Placental epithelial cell (primary cell): ENCODE measurements at places on chromosomes 7 and 10. TPM values are rescaled to one million over a fixed set of nuclear protein-coding genes. Genes with fewer than 3 reads are reported as not detected.

RBM17 gene
- total RNA-seq, result 27.7 and 52.6 TPM in 2 replicates

MINPP1 gene
- total RNA-seq, result 18.8 and 23.6 TPM in 2 replicates

MYL10 gene
- total RNA-seq, result not detected in 2 replicates

FKBP14 gene
- 19.6 and 46.2 TPM in 2 replicates for total RNA-seq
